ENCODE measurements at places on chromosomes 5 and 9.

GRCh38 chr9:4689687-4690104 lies 10.3 kb downstream of the CDC37L1 start:
- DNase-seq: no peak

DNA sequence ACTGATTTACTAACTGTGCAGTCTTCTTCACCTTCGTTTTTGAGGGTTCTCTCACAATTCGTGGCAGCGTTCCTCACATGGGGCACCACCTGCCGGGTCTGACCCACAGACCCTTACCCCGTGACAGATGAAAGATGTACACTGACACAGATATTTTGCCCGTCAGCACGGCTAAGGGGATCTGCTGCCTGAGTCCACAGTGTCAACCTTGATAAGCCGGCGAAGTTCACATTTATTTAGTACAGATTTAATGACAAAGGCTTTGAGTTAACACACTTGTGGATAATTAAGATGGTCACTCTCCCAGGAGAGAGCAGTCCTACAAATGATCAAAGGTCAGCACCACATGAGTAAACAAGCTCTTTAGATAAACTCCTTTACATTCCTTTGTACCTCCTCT lies 15.9 kb upstream of the TEX10 start:
- DNase-seq: no peak

DNA sequence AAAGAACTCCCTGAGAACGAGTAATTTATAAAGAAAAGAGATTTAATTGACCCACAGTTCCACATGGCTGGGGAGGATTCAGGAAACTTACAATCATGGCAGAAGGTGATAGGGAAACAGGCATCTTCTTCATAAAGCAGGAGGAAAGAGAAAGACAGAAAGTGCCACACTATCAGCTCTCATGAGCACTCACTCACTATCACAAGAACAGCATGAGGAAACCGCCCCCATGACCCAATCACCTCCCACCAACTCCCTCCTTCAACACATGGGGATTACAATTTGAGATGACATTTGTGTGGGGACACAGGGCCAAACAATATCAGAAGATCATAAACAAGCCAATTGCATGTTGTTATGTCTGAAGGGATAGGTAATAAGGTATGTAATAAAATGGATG lies 935.9 kb upstream of the COX7C start:
- no peak for DNase-seq

- no peak for DNase-seq
Measured at GRCh38 chr5:67286006-67286405, 89.4 kb upstream of the CD180 start.

GRCh38 chr9:97075289-97075985 lies 36.5 kb upstream of the CTSV start:
- no peak for DNase-seq

- no peak for DNase-seq
Measured at GRCh38 chr9:101574731-101575333, 19.9 kb downstream of the PPP3R2 start.

DNA sequence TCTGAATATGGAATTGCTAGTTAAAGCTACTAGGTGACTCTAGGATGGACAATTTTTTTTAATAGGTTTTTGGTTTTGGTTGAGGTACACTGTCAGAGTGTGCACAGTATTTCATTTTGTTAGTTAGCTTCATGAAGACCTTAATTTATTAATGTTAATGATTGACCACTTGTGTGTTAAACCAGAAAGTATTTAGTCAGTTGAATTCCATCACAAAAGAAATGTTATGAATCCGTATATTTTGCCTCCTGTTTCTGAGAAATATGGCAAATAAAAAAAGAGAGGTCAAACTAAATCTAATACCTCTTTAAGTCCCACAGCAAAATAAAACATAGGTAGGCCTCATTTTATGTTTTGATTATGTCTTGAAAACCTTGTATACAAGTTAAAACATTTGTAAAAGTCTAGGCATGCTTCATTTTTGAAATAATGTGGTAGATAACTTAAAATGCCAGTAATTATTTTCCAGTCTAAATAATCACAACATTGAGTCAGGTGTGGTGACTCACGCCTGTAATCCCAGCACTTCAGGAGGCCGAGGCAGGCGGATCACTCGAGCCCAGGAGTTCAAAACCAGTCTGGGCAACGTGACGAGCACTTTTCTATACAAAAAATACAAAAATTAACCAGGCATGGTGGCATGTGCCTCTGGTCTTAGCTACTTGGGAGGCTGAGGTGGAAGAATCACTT lies 50.8 kb downstream of the ITGA1 start:
- no peak for DNase-seq

- DNase-seq: no peak
Measured at GRCh38 chr5:153985498-153985897, 53.2 kb downstream of the FAM114A2 start.

GRCh38 chr5:71703941-71704340 lies 15.1 kb upstream of the CARTPT start:
- no peak for DNase-seq

- DNase-seq: no peak
Measured at GRCh38 chr9:69549310-69550202, 122.6 kb downstream of the APBA1 start.

- DNase-seq: no peak
Measured at GRCh38 chr5:117488976-117489500, 914.4 kb upstream of the SEMA6A start.

- no peak for DNase-seq
Measured at GRCh38 chr5:106766916-106767315, 903.8 kb downstream of the EFNA5 start.

- DNase-seq: no peak
Measured at GRCh38 chr5:156367597-156367996, 40.6 kb downstream of the SGCD start.

- DNase-seq: no peak
Measured at GRCh38 chr9:136051453-136051836, 43.6 kb downstream of the NACC2 start.

GRCh38 chr9:70746316-70746715 lies 331.9 kb upstream of the KLF9 start:
- no peak for DNase-seq

- no peak for DNase-seq
Measured at GRCh38 chr5:152097128-152097527, 172.5 kb upstream of the GLRA1 start.

- DNase-seq: no peak
Measured at GRCh38 chr5:143758015-143758414, 53.9 kb upstream of the HMHB1 start.

GRCh38 chr5:82802954-82803353 lies 274.2 kb downstream of the TMEM167A start:
- no peak for DNase-seq

GRCh38 chr5:146710348-146710747 lies 168.2 kb downstream of the PPP2R2B start:
- DNase-seq: no peak

GRCh38 chr5:56148453-56148971 lies 84.6 kb downstream of the ANKRD55 start:
- DNase-seq: no peak

DNA sequence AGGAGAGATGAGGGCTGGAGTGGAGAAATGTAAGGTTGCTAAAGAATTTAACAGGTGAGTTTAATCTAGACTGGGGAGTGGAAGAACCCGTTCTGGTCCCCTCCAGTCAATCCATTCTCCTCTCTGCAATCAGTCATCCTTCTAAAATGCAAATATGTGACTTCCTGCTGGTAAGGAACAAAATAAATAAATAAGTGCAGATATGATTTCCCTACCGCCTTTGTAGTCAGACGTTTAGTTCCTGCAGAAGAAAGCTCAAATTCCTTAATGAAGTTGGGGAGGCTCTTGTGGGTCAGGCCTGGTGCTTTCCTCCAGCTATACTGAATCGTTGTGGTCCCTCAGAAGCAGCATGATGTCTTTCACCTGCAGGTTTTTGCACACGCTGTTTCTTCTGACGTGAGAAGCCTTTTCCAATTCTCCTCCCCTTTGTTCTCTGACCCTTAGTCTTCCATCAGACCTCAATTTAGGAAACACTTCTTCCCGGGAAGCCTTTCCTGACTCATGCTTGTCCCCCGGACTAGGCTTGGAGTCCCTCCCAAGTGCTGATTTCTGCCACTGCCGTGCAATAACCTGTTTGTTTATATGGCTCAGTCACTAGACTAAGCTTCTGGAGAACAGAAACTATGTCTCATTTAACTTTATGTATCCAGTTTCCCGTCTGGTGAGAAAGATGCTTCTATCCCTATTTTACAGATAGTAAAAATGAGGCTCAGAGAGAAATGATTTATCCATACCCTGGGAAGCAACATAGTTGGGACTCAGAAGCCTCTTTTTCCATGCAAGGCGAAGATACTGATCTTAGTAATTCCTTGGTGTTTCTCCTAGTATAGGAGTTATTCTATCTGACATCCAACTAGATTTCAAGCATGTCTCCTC lies 1.3 kb downstream of the ATP6V1G1 start:
- no peak for DNase-seq

DNA sequence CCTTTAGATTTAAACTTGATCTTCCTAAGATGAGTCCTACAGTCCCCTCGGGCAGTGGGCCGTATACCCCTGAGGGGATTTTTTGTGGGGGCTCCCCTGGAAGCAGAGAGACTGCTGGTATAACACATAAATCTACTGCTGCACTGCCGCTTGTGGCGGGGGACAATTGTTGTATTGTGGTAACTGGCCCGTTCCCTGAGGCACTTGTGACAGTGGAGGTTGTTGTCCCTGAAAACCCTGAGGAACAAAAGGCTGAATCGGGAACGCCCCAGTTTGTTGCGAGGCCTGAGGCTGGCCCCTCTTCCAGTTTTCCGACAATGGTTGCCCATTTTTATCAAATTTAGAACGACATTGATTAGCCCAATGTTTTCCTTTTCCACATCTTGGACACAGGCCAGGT lies 4.7 kb upstream of the TMEM141 start:
- DNase-seq: no peak

GRCh38 chr9:137319011-137319738 lies 17.1 kb upstream of the NRARP start:
- DNase-seq: no peak

DNA sequence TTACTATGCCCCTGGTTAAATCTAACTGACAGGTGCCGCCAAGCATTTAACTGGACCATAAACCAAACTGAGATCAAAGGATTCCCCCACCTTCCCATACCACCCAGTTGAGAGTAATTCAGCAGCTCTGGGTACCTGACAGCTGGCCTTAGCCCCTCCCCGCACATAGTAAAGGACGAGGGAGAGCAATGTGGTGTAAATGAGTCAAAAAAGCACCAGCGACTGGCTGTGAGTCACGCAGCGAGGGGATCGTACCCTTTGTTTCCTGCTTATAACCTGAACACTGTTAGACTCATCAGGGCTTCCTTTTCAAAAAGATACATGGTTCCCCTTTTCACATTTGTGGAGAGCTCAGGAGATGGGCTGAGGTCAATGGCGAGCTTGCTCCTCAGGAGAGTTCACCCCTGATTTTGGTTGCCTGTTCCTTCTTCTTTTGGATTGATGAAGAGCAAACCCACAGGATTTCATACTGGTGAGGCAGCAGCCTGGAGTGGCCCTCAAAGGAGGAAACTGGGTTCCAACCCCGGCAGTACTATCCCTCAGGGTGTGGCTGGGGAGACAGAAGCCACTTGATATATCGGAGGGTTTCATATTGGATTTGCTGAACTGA lies 71.5 kb downstream of the ANKRD33B start:
- peak; percentile 4 for DNase-seq

DNA sequence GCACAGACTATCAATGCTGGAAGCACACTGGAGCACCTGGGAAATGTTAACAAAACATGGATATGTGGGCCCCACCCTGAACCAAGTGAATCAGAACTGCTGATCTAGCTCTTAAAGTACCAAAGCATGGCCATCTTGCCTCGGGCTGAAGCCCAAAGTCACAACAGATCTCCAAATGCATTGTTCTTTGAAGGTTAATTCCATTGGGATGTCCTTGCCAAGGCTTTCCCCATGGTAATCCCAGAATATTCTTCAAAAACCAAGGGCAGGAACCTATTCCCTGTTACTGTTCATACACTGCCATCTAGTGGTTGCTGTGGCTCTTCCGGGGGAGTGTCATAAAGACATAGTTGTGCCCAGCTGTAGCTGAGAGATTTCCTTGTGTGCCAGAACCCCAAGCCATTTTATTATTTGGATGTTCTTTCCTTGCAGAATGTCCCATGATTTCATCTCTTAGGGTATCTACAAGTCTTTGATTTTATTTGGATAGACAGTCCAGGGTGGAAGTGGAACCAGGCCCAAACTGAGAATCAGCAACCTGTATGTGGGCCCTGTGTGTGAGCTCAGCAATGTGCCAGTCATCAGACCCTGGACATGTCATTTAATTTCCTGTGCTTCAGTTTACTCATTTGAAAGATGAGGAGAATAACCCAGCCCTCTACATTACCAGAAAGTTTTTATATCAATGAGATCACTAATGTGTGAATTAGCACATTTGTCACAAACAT lies 290.0 kb downstream of the ACTL7B start:
- DNase-seq: no peak

GRCh38 chr9:104069288-104069687 lies 24.8 kb upstream of the SMC2 start:
- DNase-seq: no peak

- no peak for DNase-seq
Measured at GRCh38 chr9:14346811-14347405, 33.0 kb upstream of the NFIB start.

- DNase-seq: no peak
Measured at GRCh38 chr5:141437221-141437620, 6.9 kb downstream of the PCDHGA12 start.

DNA sequence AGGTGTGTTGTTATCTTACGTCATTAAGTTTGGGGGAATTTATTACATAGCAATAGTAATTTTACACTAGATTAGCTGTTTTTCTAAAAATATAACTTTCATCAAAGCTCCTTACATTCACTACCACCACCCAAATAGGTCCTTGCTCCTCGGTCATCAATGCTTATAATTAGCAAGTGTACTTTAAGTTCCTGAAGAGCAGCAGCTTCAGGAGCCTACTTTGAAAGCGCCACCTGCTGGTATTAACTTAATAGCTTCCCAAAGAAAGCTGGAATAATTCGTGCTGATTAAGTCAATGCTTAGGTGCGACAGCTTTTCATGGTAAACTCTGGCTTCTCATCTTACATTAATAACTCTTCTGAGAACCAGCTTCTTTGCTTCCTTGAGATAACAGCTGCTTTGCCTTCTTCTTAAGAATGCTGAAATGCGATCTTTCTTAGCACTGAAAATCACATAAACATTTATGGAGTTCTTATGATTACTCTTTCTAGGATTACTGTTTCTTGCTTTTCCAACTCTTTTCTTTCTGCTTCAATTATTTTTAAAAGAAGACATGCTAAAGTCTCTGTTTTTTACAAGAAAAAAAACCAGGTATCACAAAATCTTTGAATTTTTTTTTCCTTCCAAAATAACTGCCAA lies 10.0 kb upstream of the C5 start:
- DNase-seq: no peak

GRCh38 chr5:180126716-180127681 lies 55.4 kb upstream of the RNF130 start:
- DNase-seq: no peak

DNA sequence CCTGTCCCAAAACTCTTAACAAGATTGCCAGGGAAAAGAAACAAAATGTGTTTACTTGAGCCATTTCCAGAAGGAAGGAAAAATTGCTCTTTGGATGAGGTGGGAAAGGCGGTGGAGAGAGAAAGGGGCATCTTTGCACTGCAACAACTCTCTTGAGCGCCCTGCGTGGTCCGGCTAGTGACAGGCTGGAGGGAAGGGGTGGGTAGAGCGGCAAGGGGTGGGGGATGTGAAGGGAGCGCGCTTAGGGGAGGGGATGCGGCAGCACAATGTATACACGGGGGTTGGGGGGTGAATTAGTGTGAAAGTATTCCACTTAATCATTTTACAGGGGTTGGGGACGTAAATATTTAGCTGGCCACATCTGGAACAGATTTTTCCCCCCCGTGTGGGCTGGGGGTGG lies 1.3 kb downstream of the FGF10 start:
- no peak for DNase-seq

Data from stimulated activated CD4-positive, alpha-beta T cell treated with anti-CD3 and anti-CD28 coated beads, Interleukin-1b, Interleukin-23, amount 100 ng/mL, for 1 hour (primary cell).